ENCODE measurements at places on chromosomes 12 and 14.

DNA sequence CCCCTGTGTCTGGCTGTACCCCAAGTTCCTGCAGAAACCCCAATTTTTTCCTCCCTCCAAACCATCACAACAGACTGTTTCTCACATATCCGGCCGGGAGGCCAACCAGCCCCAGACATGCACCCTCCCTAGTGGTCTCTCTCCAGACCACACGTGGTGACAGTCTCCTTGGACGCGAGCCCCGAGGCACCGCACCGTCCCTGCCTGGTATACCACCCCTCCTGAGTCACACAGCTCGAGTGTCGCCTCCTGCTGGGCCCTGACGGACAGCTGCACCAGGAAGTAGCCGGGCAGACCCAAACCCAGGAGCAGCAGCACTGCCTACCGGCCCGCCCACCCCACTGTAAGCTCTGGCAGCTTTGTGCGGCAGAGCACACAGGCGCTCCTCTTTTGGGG lies 97.4 kb downstream of the RFLNA start:
- no peak for DNase-seq

DNA sequence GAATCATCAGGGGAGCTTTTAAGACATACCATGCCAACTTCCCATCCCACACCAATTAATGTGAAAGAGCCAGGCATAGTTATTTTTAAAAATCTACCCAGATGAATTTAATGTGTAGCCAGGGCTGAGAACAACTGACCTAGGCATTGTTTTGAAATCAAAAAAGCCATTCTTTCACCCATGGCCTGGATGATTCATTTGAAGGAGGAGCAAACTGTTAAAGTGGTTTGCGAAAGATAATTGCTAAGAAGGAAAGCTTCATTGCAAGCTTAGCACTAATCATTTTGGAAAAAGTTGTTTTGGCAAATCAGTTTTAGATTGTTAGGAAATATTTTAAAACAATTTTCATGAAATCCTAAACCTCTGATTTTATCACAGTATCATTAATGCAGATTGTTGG lies 2.1 kb upstream of the GTSF1 start:
- DNase-seq = no peak

DNA sequence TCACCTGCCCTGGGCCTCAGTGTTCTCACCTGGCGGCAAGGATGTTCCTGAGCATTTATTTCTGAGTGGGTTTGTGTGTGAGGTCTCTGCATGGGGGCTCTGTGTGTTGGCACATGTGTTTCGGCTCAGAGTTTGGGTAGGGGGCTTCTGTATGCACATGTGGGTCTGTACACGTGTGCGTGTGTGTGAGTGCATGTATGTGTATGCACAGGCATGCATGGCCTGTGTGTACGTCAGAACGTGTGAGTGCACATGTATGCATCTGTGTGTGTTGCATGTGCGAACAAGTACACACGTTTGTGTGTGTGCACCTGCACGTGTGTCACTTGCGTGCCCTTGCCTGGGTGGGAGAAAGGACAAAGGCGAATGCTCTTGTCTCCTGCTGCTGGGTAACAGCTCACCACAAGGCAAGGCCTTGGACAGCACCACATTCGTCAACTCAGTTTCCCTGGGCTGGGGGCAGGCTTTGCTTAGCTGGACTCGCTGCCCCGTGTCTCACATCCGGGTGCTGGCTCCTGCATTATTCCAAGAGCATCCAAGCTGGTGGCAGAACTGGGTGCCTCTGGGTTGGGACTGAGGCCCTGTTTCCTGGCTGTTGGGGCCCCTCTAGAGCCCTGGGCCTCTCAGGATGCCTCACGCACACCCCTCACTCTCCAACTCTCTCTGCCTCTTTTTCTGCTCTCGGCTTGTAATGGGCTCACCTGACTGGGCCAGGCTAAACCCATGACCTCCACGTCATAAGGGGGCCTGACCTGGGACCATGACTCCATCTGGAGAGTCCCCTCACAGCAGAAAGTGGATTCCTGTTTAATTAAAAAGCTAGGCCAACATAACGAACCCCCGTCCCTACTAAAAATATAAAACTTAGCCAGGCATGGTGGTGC lies 153.6 kb upstream of the C14orf180 start:
- no peak for DNase-seq

GRCh38 chr12:115504306-115505290 lies 772.9 kb downstream of the MED13L start:
- DNase-seq = no peak

DNA sequence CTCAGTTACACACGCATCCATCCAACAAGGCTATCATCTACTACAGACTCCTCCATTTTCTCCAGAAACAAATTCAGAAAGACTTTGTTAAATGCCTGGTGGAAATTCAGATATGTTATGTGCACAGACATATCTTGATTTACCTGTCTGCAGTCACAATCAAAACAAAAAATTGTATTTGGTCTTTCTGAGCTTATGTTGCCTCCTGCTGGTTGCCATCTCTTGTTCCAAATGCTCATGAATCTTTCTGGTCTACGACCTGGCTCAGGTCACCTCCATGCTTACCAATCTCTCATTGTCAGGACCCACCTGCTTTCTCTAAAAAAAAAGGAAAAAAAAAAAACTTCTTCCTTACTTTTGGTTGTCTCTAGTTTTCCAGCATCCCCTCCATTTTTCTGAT lies 169.2 kb upstream of the PLXNC1 start:
- DNase-seq = no peak

DNA sequence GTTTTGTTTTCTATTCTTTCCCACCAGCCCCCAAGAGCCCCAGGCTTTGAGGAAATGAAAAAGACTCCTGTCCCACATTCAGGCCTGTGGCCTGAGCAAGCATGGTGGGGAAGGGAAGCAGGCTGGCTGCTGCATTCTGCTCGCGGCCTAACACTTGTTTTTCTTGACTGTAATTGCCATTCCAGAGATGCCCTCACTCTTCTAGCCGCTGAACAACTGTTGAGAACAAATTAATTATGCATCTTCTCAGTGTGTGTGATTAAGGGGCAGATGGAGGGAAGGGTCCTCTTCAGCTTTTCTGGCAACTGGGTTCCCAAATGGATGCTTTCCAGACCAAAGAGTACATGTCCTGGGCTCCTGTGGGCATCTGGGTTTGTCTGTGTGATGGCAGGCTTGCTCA lies 43.3 kb downstream of the ADCK1 start:
- no peak for DNase-seq

- no peak for DNase-seq
Observed at GRCh38 chr12:3717283-3717898, 35.5 kb downstream of the CRACR2A start.

- DNase-seq = no peak
Observed at GRCh38 chr14:21723431-21724045, 49.9 kb upstream of the OR4E1 start.

DNA sequence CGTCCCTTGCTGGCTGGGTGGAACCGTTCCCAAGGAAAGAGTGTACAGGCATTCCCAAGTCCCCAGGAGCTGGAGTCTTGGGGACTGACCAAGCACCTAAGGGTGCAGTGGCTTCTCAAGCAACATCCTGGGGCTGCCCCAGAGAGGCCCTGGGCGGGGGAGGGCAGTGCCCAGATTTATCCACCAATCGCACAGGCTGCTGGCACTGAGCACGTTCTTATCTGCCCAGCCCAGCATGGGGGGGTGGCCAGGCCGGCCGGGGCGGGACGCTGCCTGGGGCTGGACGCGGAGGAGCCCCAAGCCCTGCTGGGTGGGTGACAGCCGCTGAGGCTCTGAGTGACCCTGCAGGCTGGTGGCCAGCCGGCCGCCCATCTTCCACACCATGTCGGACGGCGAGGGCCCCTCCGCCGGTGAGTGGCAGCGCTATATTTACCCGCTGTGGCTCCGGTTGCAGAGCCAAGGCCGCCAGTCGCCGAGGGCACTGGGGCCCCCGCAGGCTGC lies 53.4 kb downstream of the CYP46A1 start:
- DNase-seq = no peak

Measured in activated CD8-positive, alpha-beta memory T cell treated with anti-CD3 and anti-CD28 coated beads for 24 hours (primary cell).